ENCODE measurements at places on chromosomes 16 and 17. TPM values are rescaled to one million over a fixed set of nuclear protein-coding genes. Genes with fewer than 3 reads are reported as not detected.

Gene MOSMO
- 18.6 TPM for total RNA-seq

Gene KLHL10
- total RNA-seq = not detected

Gene ARL16
- total RNA-seq = 51.0 TPM

Gene SCGB1C2
- total RNA-seq = not detected

DNA sequence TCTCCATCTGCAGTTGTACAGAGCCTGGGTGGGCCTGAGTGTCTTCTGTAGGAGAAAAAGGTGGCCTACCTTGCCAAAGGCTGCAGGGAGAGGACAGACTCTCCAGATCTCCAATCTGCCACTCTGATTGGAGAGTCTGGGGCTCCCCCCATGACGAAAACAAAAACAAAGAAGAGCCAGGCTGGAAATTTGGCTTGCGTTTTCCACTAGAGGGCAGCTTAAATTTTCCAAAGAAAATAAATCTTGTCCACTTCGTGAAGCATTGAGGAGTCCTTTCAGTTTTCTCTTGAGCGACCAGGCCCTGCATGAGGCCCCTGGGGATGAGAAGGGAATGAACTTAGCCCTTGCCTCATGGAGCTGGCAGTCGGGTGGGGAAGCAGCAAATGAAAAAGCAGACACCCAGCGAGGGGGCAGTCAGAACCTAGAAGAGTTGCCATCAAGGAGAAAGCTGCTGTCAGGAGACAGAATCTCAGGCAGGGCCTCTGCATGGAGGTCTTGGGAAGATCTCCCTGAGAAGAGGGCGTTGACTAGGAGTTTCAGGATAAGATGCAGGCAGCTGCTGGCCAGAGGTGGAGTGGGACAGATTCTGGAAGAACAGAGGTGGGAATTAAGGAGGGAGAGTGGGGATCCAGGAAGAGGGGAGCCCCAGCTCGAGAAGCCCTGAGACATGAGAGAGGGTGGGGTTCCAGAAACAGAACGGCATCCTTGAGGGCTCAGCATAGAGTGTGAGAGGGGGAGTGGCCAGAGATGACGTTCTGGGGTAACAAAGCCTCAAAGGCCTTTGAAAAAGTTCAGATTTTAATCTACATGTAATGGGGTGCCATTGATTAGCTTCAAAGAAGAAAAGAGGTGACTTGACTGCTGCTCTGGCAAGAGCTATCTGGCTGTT lies 8.4 kb upstream of the SHCBP1 start:
- H3K27me3 ChIP-seq = no peaks in the 10 kb centered on the region
- no peak overlapping the region for H3K27ac ChIP-seq
- no peak for DNase-seq

DNA sequence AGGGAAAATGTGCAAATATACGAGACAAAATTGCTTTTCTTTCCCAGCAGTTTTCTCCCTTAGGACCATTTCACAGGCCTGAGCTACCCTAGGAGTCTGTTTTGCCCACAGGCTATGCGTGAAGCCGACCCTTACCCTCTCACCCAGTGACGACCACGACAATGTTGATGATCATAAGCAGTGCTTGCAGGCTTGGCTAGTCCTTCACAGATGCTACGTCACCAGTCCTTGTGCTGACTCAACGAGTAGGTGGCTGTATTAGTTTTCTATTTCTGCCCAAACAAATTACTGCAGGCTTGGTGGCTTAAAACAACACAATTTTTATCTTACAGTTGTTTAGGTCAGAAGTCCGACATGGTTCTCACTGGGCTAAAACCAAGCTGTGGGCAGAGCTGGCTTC lies 574.6 kb upstream of the HSBP1 start:
- DNase-seq = no peak
- H3K27me3 ChIP-seq = peaks cover 1% of the 10 kb centered on the region
- H3K36me3 ChIP-seq = no peaks in the 10 kb centered on the region
- H3K4me3 ChIP-seq = no peak overlapping the region
- H3K4me1 ChIP-seq = no peaks in the 10 kb centered on the region
- H3K27ac ChIP-seq = no peak overlapping the region

DNA sequence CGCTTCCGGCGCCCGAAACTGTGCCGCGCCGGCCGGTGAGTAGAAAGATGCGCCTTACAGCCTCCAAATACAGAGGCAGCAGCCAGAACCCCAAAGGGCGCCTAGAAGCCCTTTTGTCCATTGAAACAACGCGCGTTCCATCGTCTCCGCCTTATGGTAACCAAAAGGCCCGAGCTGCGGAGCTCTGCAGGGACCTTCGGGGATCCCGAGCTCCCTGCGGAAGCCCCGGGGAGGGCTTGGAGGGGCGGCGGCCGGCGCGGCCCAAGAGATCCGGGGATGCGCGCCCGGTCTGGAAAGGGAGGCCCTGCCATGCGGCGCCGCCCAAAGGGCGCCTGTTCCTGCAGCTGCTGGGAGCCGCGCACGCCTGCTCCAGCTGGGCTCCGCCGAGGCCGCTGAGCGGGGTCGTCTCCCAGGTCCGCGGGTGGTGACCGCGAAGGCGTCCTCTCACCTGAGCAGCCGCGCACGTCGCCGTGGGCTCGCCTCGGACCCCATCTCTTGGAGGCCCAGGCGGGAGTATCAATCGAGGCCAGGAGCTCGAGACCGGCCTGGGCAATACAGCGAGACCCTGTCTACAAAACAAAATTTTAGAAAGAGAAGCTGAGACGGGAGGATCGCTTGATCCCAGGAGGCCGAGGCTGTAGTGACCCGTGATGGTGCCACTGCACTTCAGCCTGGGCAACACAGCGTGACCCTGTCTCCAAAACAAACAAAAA lies 742 bp upstream of the FBXO31 start:
- peak overlapping the region; percentile 88 for H3K4me3 ChIP-seq
- H3K27me3 ChIP-seq = no peaks in the 10 kb centered on the region

DNA sequence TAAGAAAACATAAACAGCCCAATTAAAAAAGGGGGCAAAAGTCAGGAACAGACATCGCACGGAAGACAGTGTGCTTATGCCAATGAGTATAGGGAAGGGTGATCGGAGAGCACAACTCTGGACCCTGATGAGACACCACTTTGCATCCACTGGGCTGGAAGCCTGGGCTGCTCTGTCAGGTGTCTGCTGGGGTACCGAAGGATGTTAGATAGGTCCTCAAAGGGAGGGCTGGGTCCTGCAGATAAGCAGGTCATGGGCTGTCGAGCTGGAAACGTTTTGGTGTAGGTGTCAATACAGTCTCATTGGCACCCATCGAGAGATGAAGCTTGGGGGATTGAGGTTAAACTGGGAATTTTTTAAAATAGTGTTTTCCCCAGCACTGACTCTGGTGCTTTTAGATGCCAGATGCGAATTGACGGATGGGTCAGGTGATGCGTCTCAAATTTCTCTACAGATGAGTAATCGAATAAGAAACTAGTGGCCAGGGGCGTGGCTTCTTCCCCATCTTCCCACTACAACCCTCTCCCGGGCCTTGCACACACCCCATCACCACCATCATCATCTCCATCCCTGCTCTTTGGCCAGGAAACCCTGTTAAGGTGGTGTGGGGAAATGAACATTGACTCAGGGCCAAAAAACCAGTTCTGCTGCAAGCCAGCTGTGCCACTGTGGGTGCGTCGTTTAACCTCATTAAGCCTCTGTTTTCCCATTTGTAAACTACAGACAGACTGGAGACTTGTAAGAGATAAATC lies 47.8 kb upstream of the IRF8 start:
- no peaks in the 10 kb centered on the region for H3K4me1 ChIP-seq
- no peaks in the 10 kb centered on the region for H3K27me3 ChIP-seq
- H3K27ac ChIP-seq = no peak overlapping the region
- H3K4me3 ChIP-seq = no peak overlapping the region

DNA sequence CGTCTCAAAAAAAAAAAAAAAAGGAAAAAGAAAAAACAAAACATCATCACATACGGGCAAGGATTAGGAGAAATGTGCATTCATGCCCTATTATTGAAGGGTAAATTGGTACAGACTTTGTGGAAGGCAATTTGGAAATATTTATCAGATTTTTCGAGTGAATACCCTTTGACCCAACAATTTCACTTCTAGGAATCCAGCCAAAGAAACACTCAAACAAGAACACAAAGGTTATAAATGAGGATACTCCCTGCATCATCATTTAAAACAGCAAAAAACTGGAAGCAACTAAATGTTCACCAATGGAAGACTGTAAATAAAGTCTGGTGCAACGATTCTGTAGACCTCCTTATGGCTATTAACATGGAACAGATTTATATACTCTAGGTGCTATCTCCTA lies 12.9 kb downstream of the ZNF423 start:
- no peaks in the 10 kb centered on the region for H3K4me1 ChIP-seq
- H3K36me3 ChIP-seq = no peaks in the 10 kb centered on the region
- DNase-seq = no peak

DNA sequence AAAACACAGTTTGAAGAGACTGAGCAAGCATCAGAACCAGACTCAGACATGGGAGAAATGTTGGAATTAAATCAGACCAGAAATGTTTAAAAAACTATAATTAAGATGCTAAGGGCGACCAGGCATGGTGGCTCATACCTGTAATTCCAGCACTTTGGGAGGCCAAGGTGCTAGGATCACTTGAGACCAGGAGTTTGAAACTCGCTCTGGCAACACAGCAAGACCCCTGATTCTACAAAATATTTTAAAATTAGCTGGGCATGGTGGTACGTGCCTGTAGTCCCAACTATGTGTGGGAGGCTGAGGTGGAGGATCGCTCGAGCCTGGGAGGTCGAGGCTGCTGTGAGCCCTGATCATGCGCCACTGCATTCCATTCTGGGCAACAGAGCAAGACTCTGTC lies 160.3 kb downstream of the COPRS start:
- no peak for DNase-seq
- H3K4me3 ChIP-seq = no peak overlapping the region
- H3K27me3 ChIP-seq = no peaks in the 10 kb centered on the region
- H3K4me1 ChIP-seq = no peaks in the 10 kb centered on the region
- no peak overlapping the region for H3K27ac ChIP-seq

GRCh38 chr17:37576281-37576680 lies 32.9 kb downstream of the SYNRG start:
- H3K36me3 ChIP-seq = peaks cover 63% of the 10 kb centered on the region
- H3K4me3 ChIP-seq = no peak overlapping the region
- H3K4me1 ChIP-seq = no peaks in the 10 kb centered on the region
- no peak overlapping the region for H3K27ac ChIP-seq
- no peaks in the 10 kb centered on the region for H3K27me3 ChIP-seq

Data from T-cell (primary cell).